ENCODE measurements at places on chromosomes 7 and 10.

DNA sequence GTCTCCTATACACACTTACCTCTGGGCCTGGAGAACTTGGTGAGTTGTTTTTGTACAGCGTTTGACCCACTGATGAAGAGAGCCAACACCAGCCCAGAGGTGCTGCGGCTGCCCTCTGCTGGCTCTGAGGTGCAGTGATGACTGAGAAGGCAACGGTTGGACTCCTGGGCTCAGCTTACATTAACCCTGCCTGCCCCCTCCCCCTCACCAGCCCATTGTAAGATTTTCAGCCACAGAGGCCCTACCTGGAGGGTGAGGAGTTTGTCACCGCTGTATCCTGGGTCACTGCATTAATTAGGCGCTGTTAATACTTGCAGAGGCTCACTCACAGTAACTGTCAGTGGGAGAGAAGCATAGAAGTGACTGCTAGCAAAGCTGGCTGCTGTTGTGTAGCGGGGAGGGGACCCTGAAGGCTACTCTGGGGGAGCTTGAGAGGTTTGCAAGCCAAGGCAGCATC lies 19.0 kb upstream of the ANKRD2 start:
- DNase-seq = peak; percentile 75

- no peak for DNase-seq
Measured at GRCh38 chr7:39681887-39682441, 58.6 kb downstream of the RALA start.

- DNase-seq = no peak
Measured at GRCh38 chr7:122014697-122015096, 129.4 kb downstream of the AASS start.

- DNase-seq = no peak
Measured at GRCh38 chr7:56063500-56063881, 595 bp upstream of the SUMF2 start.

DNA sequence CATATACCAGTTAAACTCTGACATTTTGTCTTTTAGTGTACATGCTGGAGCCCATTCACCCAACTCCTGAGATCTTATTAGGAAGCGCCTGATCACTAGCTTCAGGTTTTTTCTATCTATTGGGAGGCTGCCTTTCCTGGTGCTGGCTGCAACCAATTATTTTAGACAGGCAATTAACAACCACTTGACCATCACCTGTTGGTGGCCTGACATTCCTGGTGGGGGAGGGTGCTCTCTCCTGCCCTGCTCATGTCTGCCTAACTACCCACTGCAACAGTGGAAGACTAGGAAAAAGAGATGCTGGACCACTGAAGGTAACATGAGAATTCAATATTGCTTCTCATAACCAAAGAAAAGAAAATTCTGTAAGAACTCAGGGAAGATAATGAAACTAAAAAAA lies 190.3 kb upstream of the GRM3 start:
- DNase-seq = no peak

- peak; percentile 57 for DNase-seq
Measured at GRCh38 chr10:121823993-121824463, 103.8 kb downstream of the ATE1 start.

GRCh38 chr7:92485267-92485892 lies 7.6 kb upstream of the ERVW-1 start:
- peak; percentile 7 for DNase-seq

DNA sequence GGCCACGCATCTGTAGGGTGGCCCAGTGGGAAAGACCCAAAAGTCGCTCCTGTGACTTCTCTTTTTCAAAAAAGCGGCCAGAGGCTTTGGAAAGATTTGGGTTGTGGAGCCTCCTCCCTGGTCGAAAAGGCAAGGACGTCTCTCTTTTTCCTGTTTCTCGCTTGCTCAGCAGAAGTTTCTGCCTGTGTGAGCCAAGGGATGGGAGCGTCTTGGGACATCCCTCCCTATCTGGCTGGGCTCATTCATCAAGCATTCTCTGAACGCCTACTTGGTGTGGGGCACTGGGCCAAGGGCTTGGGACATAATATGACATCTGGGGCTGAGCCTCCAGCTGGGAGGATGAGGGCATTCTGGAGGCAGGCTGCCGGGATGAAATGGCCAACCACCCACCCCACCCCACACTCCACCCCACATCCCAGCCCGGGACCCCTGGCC lies 120.9 kb downstream of the C10orf105 start:
- no peak for DNase-seq

DNA sequence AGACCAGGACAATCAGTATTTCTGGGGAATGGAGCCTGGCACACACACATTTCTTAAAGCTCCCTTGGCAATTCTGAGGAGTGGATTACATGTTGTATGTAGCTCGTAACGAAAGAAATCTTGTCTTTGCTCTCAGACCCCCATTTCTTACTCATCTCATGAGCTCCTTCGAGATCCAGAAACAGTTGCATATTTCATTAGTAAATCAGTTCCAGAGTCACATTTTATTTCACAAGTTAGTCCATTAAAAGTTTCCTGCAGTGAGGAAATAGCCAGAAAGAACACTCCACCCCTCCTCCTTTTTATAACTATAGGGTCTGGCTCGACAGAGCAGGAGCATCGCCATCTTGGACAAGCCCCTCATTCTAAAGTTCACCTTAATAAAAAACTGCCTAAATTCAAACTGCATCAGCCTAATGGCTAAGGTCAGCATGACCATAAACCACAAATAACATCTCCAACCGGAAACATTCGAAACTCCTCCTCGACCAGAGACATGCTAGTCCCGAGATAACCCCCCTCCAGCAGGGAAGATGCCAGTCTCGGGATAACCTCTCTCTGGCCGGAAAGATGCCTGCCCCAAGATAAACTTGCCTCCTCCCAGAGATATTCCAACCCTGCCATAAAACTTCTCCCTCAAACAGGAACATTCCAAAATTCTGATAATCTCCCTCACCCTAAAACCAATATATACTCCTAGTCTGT lies 7.4 kb downstream of the EGFR start:
- DNase-seq = no peak

DNA sequence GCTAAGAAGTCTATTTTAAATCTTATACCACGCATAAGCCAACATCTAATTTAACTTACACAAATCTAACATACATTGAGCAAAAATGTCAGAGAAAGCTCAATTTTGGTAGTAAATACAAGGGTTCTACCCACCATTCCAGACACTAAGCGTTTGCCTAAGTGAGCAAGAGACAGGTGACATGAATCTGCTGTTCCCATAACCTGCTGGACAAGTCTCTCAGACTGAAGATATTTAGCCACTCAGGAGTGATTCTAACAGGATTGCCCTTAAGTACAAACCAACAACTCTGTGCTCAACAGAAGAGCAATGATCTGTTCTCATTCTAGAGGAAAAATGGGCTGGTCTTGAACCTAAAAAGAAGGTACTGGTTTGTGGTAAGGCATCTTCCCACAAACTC lies 18.8 kb downstream of the EZH2 start:
- DNase-seq = no peak

- no peak for DNase-seq
Measured at GRCh38 chr10:133466683-133467275, 13.0 kb downstream of the SCART1 start.

GRCh38 chr10:70978816-70979480 lies 90.6 kb upstream of the PCBD1 start:
- DNase-seq = no peak

- peak; percentile 5 for DNase-seq
Measured at GRCh38 chr7:20114468-20114867, 102.7 kb downstream of the MACC1 start.

GRCh38 chr7:134514663-134515062 lies 12.7 kb upstream of the AKR1B10 start:
- peak; percentile 82 for DNase-seq

GRCh38 chr10:21985541-21985940 lies 18.0 kb downstream of the DNAJC1 start:
- DNase-seq = no peak

GRCh38 chr10:104337521-104337984 lies 712 bp downstream of the ITPRIP start:
- peak; percentile 26 for DNase-seq

- DNase-seq = no peak
Measured at GRCh38 chr7:51111241-51111940, 205.2 kb downstream of the COBL start.

GRCh38 chr10:101903827-101904550 lies 60.4 kb upstream of the KCNIP2 start:
- DNase-seq = no peak

DNA sequence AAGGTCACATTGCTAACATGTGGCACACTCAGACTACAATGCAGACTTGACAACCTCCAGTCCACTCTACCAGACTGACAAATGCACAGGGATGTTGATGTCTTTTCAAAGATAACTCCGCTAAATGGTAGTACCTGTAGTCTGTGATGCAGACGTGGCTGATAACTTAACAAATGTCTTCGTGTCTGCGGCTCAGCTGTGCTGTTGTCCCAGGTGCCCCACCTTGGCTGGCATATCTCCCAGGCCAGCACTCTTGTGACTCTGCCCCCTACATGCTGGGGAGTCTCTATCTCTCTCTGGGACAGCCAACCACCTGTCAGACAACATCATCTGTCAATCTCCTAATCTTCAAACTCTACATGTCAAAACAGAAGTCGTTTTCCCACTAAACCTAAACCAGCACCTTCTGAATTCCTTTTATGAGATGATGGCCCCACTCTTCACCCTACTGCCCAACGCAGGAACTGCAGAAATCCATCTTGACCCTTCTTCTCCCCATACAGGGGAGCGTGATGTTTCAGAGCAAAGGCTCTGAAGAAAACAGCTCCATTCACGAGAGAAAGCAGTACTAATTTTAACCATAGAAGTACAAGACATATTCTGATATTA lies 156.4 kb downstream of the USP6NL start:
- DNase-seq = no peak

GRCh38 chr10:116826803-116827202 lies 22.5 kb upstream of the ENO4 start:
- DNase-seq = no peak

DNA sequence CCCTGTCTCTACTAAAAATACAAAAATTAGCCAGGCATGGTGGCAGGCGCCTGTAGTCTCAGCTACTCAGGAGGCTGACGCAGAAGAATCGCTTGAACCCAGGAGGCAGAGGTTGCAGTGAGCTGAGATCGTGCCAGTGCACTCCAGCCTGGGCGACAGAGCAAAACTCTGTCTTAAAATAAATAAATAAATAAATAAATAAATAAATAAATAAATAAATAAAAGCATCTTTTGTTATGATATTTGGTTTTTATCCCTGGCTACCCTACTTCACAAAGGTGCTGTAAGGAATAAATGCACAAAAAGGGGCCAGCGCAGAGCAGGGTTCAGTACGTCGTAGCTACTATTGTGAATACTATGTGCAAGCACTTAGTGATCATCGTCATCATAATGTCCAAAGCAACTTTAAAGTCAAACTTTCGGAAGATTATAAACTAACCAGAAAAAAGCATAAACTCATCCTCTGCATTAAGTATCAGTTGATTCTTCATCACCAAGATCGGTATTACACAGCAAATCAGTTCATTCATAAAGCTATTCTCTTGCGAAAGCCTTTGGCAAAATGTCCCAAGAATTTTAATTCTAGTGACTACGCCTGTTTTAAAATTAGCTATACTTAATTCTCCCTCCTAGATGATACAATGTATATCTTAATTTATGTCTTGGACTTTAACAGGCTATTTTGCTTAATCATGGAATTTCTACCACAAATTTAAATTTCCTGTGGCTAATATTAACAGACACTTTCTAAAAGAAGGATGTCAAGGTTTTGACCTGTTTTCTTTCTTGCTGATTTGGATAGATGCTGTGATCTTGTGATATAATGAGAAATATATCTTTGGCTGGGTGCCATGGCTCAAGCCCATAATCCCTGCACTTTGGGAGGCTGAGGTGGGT lies 7.6 kb upstream of the NFE2L3 start:
- no peak for DNase-seq

DNA sequence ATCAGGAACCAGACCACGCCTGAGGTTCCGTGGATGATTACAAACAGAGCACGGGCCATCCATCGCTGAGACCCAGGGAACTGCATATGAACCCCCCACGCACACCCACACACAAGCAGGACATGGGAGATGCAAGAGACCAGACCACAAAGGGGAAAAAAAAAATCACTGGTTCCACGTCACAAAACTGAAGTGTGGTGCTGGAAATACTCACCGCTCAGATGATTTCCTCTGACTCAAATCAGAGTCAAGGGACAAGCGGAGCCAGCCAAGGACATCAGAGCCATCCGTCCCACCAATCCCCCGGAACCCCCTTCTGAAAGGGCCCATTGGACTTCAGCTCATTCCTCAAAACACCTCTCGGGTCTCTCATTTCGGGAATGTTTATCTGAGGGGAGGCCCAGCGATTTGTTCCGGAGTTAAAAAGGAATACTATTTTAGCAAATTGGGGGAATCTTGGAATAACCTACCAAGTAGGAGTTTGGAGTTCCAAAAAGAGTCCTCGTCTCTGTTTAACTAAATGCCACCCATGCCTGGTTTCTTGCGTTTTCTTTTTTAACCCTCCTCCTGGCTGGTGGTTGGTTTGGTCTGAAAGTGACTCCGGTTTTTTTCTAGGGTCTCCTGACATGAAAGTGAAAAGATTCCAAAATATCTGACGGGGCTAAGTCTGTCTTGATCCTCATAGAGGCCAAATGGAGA lies 15.0 kb downstream of the SNX8 start:
- DNase-seq = peak; percentile 59

GRCh38 chr10:792792-793100 lies 103.3 kb upstream of the DIP2C start:
- no peak for DNase-seq

GRCh38 chr7:138886501-138886917 lies 88.5 kb upstream of the ATP6V0A4 start:
- DNase-seq = peak; percentile 84

DNA sequence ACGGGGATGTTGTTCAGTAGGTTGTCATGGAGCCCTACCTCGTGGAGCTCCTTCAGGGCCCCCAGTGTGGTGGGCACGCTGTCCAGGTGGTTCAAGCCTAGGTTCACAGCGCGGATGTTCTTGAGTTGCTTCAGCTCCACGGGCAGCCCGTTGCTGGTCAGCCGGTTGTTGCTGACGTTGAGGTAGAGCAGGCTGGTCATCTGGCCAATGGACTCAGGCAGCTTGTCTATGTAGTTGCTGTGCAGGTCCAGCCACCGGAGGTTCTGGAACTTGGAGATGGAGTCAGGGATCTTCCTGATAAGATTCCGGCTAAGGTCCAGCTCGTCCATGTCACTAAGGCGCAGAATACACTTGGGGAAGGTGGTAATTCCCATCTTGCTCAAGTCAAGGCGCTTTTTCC lies 26.0 kb downstream of the LRRC18 start:
- DNase-seq = no peak

GRCh38 chr10:112977426-112977898 lies 27.4 kb downstream of the TCF7L2 start:
- DNase-seq = no peak

- DNase-seq = peak; percentile 67
Measured at GRCh38 chr10:6615971-6616370, 35.9 kb upstream of the PRKCQ start.

- DNase-seq = no peak
Measured at GRCh38 chr10:132482090-132482800, 55.3 kb upstream of the INPP5A start.

- DNase-seq = no peak
Measured at GRCh38 chr7:47085491-47086275, 496.2 kb downstream of the TNS3 start.

GRCh38 chr7:37694208-37695094 lies 10.9 kb downstream of the GPR141 start:
- DNase-seq = no peak
